RPMI7951 (cell line): ENCODE measurements at places on chromosomes 1 and 21.

DNA sequence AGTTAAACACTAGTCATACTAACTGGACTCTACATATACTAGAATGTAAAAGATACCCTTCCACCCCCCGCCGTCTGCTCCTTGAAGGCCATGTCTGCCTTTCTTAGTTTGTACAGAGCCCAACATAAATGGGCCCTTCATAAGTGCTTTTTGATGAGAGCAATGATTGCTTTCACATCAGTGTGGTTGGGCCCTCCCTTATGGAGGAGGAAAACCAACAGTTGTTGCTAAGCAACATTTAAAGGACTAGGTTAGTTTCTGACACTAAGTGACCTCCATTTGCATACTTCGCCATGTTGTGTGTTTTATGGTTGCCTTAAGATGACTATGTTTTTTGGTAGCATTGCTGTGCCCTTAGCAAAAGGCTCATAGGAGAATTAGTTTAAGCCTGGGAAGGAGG, 182.0 kb upstream of the SGIP1 start:
- DNase-seq: peak; percentile 58

- DNase-seq: peak; percentile 50
Measured at GRCh38 chr1:201329286-201329685, 46.0 kb downstream of the PKP1 start.

DNA sequence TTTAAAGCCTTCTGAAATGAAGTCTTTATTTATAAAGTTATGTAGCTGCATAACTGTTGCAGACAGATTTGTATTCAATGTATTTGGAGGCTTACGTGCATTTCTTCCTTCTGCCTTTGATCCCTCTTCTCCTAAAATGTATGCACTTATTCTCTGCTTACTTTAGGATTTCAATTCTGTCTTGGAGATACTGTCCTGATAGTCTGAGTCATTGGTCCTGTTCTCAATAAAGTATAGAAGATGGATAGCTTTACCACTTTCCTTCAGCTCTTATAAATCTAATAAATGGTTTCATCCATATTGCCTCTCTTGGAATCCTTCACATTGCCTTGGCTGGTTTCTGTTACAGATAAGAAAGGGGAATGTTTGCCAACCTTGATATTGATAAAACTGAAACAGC, 430.1 kb upstream of the CAMK1G start:
- no peak for DNase-seq

DNA sequence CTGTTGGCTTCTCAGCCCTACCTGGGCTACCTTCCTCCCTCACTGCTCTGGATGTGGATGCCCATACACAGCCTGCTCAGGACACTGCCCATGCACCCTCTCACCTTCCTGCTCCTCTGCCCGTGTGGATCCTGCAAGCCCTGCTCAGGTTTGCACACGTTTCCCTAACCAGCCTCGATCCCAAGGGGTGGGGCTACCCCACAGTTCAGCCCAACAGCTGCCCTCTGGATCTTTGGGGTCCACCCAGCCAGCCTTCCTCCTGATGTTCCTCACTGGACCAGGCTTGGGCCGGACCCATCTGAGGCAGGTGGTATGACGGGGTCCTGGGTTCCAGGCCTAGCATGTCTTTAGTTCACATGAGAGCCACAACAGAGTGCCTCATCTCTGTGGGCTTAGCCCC, 4.7 kb downstream of the TMEM54 start:
- no peak for DNase-seq
